ENCODE measurements at places on chromosomes 1 and 21. TPM values are rescaled to one million over a fixed set of nuclear protein-coding genes. Genes with fewer than 3 reads are reported as not detected.
A peak's percentile ranks its signal among the peaks of the same experiment; 100 is the strongest.

Gene VHLL
- not detected for total RNA-seq

Gene VWA1
- total RNA-seq: 4.3 TPM

Gene SH2D2A
- total RNA-seq: 0.29 TPM

Gene NHLH1
- total RNA-seq: under 0.01 TPM

Gene KRTAP10-10
- total RNA-seq: not detected

Gene IARS2
- 79.3 TPM for total RNA-seq

Gene RPF1
- 35.4 TPM for total RNA-seq

Gene FCRL2
- total RNA-seq: not detected

Gene ZCCHC17
- total RNA-seq: 30.4 TPM

Gene CHRM3
- total RNA-seq: 0.29 TPM

- no peaks in the 10 kb centered on the region for H3K27me3 ChIP-seq
- H3K36me3 ChIP-seq: no peaks in the 10 kb centered on the region
- H3K4me3 ChIP-seq: no peak overlapping the region
- no peak overlapping the region for H3K27ac ChIP-seq
- DNase-seq: no peak
Measured at GRCh38 chr1:217402301-217402700, 228.6 kb downstream of the GPATCH2 start.

GRCh38 chr21:34877485-34878128 lies 171.5 kb downstream of the RUNX1 start:
- H3K27me3 ChIP-seq: no peaks in the 10 kb centered on the region
- peaks cover 76% of the 10 kb centered on the region for H3K36me3 ChIP-seq
- peaks cover 69% of the 10 kb centered on the region for H3K4me1 ChIP-seq
- DNase-seq: no peak

- no peaks in the 10 kb centered on the region for H3K27me3 ChIP-seq
- no peak overlapping the region for H3K4me3 ChIP-seq
- H3K4me1 ChIP-seq: no peaks in the 10 kb centered on the region
- no peaks in the 10 kb centered on the region for H3K36me3 ChIP-seq
Measured at GRCh38 chr1:233343262-233343661, 15.7 kb downstream of the MAP3K21 start.

- H3K27me3 ChIP-seq: peaks cover 2% of the 10 kb centered on the region
- H3K4me3 ChIP-seq: no peak overlapping the region
- no peaks in the 10 kb centered on the region for H3K4me1 ChIP-seq
- H3K27ac ChIP-seq: no peak overlapping the region
Measured at GRCh38 chr1:36859926-36860325, 174.4 kb downstream of the GRIK3 start.

DNA sequence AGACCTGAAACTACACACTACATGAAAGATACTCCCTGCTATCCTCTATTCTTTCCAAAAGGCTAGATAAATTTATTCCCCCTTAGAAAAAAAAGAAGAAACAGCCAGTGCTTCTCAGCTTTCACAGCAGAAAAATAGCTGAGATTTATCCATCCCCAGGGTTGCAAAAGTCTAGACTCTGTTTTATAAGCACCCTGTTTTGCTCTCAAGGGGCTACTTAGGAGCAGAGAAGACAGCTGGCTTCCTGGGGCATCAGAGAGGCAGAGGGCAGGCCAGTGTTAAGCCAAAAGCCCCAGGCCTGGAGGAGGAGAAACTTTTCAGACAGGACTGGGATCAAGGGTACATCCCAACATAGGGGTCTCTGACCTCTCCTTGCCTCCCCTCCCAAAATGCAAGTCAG lies 3.9 kb downstream of the LAMB3 start:
- H3K27me3 ChIP-seq: no peaks in the 10 kb centered on the region
- H3K27ac ChIP-seq: peak overlapping the region; percentile 64
- H3K4me1 ChIP-seq: peaks cover 65% of the 10 kb centered on the region
- H3K36me3 ChIP-seq: no peaks in the 10 kb centered on the region

GRCh38 chr1:228343191-228343661 lies 63.4 kb downstream of the TRIM11 start:
- no peak overlapping the region for H3K27ac ChIP-seq
- DNase-seq: no peak
- H3K4me1 ChIP-seq: no peaks in the 10 kb centered on the region

DNA sequence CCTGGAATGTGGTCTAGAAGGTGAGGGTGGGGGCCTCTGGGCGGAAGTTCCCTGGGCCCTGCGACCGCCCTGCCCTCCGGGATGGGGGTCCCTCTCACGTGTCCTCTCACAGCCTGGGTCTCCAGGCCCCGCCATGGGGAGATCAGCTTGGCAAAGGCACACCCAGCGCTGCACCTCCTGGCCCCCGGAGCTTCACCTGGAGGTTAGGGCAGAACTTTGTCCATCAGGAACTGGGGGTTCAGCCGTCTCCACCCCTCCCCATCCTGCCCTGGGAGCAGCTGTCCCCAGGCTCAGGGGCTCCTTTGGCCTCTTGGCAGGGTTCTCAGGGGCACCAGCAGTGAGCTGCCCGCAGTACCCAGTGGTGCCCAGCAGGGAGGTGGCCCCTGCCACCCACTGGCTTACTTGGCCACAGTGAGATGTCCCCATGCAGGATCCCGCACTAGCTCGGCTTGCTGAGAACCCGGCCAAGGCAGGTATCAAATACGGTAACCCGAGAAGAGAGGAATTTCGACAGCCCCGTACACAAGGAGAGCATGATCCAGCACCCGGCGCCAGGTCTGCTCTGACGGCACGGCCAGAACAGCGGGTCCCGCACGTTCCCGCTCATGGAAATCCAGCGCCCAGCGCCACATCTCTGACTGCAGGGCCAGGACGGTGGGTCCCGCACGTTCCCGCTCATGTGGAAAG lies 36.7 kb downstream of the RRP1 start:
- peak; percentile 73 for DNase-seq
- no peaks in the 10 kb centered on the region for H3K36me3 ChIP-seq
- H3K27ac ChIP-seq: no peak overlapping the region
- H3K4me3 ChIP-seq: no peak overlapping the region
- peaks cover 9% of the 10 kb centered on the region for H3K4me1 ChIP-seq

DNA sequence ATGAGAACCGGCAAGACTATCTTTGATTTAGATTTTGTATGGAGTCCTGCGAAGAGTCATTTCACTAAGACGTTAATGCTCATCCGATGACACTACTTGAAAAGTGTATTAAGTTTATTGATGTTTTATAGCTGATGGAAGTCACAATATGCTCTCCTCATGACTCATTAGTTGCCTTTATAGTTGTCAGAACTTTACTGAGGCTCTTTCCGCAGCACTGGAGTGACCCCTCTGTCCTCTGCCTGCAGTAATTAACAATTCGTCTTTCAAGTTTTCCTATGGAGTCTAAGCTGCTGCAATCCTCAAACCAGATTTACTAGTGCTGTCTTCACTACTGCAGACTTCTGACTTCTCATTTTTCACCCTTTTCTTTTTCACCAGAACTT lies 853 bp downstream of the USP16 start:
- peak overlapping the region; percentile 99 for H3K27ac ChIP-seq
- peak; percentile 30 for DNase-seq
- H3K36me3 ChIP-seq: peaks cover 10% of the 10 kb centered on the region
- peaks cover 8% of the 10 kb centered on the region for H3K4me1 ChIP-seq
- peak overlapping the region; percentile 81 for H3K4me3 ChIP-seq
- H3K27me3 ChIP-seq: no peaks in the 10 kb centered on the region

DNA sequence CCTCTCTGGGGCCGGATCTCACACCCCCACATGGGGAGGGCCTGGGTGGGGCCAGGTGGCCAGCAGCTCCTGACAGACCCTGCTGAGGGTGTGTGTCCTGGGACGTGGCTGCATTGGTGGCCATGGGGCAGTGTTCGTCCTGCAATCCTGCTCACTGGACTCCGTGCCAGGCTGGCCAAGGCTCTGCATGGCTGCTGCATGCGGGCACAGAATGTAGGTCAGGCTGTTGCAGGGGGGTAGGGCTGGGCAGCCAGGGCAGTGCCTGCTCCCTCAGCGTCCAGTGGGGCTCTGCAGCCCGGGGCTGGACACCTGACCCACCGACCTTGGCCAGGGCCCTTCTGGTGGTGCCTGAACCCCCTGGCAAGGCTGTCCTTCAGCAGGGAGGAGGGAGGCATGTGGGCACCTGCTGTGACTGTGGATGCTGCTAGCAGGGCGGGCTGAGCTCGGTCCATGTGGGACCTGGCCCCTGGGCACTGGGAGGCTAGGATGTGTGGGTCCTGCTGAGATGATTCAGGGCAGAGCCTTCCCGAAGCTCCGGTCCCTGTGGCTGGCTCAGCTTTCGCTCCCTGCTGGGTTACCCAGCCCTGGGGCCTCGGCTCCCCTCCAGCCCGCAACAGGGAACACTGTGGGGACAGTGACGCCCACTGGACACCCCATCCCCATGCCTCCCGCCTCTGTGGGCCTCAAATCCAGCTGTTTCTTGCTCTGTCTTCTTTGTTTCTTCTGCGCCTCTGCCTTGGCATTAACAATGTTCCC lies 14.9 kb upstream of the PLCH2 start:
- H3K4me1 ChIP-seq: no peaks in the 10 kb centered on the region
- DNase-seq: no peak
- no peak overlapping the region for H3K4me3 ChIP-seq
- H3K27ac ChIP-seq: no peak overlapping the region

- no peaks in the 10 kb centered on the region for H3K4me1 ChIP-seq
- DNase-seq: no peak
- no peak overlapping the region for H3K27ac ChIP-seq
- H3K4me3 ChIP-seq: no peak overlapping the region
Measured at GRCh38 chr1:207407655-207408260, 46.4 kb upstream of the CR2 start.

- H3K4me3 ChIP-seq: no peak overlapping the region
- H3K27ac ChIP-seq: no peak overlapping the region
- H3K27me3 ChIP-seq: no peaks in the 10 kb centered on the region
- no peaks in the 10 kb centered on the region for H3K36me3 ChIP-seq
- DNase-seq: no peak
Measured at GRCh38 chr1:229693129-229693900, 67.3 kb downstream of the URB2 start.

- no peak overlapping the region for H3K27ac ChIP-seq
- H3K4me1 ChIP-seq: no peaks in the 10 kb centered on the region
- H3K36me3 ChIP-seq: no peaks in the 10 kb centered on the region
- no peaks in the 10 kb centered on the region for H3K27me3 ChIP-seq
Measured at GRCh38 chr21:25535849-25536248, 71.4 kb downstream of the MRPL39 start.

DNA sequence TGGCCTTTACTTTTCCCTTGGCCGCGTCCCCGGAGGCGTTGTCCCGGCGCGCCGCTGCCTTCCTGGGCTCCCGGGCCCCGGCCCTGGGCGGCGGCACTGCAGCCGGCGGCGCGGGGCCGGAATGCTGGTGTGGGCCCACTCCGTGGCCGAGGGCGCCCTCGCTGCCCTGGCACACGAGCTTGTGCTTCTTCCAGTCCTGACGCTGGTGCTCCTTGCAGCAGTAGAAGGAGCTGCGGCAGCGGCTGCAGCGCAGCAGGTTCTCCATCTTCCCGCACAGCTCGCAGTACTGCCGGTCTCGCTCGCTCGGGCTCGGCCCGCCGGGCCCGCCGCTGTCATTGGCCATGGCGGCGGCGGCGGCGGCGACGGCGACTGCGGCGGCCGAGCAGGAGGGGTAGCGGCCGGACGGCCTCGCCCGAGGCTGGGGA lies 529 bp downstream of the EGLN1 start:
- H3K36me3 ChIP-seq: no peaks in the 10 kb centered on the region
- peaks cover 25% of the 10 kb centered on the region for H3K4me1 ChIP-seq
- peak overlapping the region; percentile 77 for H3K4me3 ChIP-seq
- no peaks in the 10 kb centered on the region for H3K27me3 ChIP-seq
- peak; percentile 82 for DNase-seq

- H3K4me3 ChIP-seq: no peak overlapping the region
- peaks cover 9% of the 10 kb centered on the region for H3K4me1 ChIP-seq
- no peaks in the 10 kb centered on the region for H3K36me3 ChIP-seq
Measured at GRCh38 chr1:150543500-150544143, 5.6 kb upstream of the ADAMTSL4 start.

DNA sequence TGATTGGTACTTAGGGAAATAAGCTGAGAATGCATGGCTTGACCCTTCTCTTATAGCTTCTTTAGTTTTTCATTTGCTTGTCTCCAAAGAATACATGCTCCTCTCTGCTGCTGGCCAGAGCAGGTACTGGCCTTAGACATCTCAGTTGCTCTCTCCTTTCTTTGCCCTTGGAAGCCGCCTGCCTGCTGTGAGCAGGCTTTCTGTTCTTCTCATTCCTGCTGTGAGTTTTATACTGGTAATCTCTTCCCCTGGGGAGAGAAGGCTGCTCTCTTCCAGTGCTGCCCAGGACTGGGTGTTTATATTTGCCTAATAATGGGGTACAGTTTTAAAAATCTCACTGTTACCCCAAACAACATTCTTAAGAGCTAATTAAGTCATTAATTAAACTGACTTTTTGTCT lies 323.5 kb upstream of the LRRC7 start:
- no peaks in the 10 kb centered on the region for H3K4me1 ChIP-seq
- no peaks in the 10 kb centered on the region for H3K27me3 ChIP-seq
- DNase-seq: no peak

- peak; percentile 43 for DNase-seq
- H3K27ac ChIP-seq: no peak overlapping the region
- H3K4me3 ChIP-seq: no peak overlapping the region
- H3K36me3 ChIP-seq: peaks cover 66% of the 10 kb centered on the region
- no peaks in the 10 kb centered on the region for H3K4me1 ChIP-seq
Measured at GRCh38 chr1:46278807-46279206, 24.6 kb downstream of the LRRC41 start.

DNA sequence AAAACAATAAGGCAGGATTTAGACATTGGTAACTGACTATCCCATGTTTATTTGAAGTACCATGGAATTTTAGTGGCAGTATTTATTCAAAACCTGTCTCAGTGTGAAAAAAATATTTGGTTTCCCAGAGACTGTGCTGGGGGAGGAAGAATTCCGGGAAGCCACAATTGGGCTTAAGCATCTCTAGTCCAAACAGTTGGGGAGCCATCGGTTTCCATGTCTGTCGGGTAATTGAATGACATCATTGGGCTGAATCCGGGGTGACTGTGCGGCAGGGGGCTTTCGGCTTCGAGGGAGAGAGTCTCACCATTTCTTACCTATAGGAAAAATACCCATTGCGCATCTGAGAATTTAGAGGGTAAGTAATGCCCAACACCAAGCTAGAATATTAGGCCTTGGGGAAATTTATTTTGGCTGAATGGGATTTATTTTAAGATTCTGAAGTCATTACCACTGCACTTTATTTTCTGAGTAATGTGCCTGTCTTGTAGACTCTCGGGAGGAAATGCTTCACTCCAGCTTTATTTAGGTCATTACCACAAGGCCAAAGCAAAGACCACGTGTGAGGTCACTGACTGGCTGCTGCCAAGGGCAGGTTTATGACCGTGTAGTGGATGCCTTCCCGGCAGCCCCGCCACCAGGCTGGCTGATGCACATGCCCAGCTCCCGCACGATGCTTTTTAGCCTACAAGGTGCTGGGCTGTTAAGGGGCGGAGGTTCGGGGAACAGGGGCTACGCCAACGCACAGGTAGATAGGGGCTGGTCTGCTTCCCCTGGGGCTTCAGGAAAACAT lies 23.1 kb upstream of the UMODL1 start:
- H3K4me3 ChIP-seq: peak overlapping the region; percentile 47
- peaks cover 19% of the 10 kb centered on the region for H3K4me1 ChIP-seq
- H3K27me3 ChIP-seq: no peaks in the 10 kb centered on the region
- H3K36me3 ChIP-seq: no peaks in the 10 kb centered on the region
- peak overlapping the region; percentile 100 for H3K27ac ChIP-seq

DNA sequence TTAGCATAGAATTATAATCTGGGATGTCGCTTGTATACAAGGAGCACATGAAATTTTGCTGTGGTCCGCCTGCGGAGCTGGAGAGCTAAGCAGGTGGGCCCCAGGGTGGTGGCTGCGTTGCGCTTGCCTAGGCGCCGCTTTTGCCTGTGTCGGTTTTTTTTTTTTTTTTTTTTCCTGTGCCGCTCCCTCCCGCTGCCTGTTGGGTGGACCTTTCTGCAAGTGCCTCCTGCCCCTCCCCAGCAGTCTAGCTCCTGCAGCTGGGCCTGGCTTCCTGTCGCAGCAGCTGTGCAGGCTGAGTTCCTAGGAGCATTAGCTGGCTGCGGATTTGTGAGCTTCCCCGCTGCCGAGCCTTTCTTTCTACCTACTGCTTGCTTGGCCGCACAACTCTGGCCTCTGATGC lies 20.6 kb downstream of the PYHIN1 start:
- no peaks in the 10 kb centered on the region for H3K4me1 ChIP-seq
- no peak overlapping the region for H3K4me3 ChIP-seq
- H3K27ac ChIP-seq: no peak overlapping the region
- no peaks in the 10 kb centered on the region for H3K36me3 ChIP-seq
- DNase-seq: no peak
